M059J (cell line): ENCODE measurements at places on chromosomes 16 and 17.

DNA sequence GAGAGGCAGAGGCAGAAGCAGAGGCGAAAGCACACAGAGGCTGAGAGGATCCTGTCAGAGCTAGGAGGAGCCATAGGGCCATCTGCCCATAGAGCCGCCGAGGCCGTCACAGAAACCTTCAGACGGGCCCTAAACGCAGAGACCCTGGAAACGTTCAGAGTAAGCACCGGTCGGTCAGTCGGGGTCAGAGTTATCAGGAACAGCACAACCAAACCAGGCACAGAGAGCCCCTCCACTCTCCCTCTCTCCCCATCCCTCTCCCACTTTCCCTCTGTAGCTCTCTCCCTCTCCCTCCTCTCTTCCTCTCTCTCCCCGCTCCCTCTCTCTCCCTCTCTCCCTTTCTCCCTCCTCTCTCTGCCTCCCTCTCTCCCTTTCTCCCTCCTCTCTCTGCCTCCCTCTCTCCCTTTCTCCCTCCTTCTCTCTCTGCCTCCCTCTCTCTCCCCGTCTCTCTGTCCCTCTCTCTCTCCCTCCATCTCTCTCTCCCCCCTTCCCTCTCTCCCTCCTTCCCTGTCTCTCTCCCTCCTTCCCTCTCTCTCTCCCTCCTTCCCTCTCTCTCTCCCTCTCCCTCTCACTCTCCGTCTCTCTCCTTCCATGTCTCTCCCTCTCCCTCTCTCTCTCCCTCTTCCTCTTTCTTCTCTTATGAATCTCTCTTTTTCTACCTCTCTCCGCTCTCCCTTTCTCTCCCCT, 138.9 kb downstream of the C16orf95 start:
- peak; percentile 27 for DNase-seq

- no peak for DNase-seq
Observed at GRCh38 chr17:74270333-74270732, 3.7 kb upstream of the DNAI2 start.

DNA sequence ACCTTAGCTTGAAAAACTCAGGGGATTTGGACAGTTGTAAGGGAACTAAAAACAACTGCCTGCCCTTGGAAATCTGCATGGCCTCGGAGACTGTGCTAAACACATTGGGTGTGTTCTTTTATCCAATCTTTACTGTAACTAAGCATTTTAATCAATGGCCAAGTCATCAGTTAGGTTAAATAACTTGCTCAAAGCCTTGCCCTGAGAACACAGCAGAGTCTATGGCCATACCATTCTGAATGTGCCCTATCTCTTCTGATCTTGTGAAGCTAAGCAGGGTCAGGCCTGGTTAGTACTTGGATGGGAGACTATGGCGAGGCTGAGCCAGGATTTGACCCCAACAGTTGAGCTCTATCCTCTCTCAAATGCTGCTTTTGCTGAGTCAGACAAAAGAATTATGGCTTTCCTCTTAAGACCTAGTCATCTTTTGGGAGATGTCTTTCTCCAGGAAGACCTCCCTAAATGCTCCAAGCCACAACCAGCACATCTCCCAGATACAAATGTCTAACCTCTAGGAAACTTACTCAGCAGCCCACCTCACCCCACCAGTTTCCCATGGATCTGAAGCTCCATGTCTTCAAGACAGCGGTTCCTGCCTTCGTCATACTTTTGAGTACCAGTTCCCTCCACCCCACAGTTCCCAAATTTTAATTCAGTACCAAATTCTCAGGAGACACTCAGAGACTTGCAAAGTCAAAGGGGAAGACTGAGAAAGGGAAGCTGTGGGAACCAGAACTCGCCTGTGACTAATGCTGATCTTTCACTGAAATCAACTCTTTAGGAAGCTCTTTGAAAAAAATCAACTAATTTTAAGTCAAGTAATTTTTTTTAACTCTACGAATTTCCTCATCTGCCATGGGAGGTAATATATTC, 336.1 kb downstream of the MAF start:
- DNase-seq: no peak

DNA sequence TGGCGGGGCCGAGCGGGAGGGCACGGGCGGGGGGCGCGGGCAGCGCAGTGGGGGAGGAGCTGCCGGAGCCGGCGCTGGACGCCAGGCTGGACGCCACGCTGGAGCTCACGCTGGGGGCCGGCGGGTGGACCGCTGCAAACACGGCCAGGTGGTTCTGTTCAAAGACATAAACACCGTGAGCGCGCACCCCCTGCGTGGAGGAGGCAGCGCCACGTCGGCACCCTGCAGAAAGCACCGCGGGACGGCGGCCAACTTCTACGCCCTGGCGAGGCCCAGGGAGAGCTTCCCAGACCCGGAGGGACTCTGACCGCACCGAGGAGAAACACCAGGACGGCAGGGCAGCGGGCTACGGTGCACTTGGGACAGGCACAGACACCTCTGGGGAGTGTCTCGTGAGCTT, 29.3 kb downstream of the UNKL start:
- no peak for DNase-seq

GRCh38 chr16:83967091-83967490, 953 bp upstream of the NECAB2 start:
- DNase-seq: no peak

DNA sequence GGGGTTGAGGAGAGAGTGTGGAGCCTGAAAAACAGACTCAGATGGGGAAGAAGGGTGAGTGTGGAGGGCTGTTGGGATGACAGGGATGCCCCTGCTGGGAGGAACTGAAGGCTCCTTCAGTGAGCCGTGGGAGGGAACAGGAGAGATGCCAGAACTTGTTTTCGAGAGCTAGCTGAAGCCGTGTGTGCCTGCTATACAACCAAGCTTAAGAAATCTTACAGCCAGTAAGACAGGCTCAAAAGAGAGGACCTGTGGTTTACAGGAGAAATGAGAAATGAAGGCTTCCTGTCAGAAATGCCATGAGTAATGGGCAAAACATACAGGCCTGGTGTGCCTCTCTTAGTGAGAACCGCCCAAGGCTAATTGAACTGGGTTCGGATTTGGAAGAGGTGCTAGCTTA, 99.6 kb downstream of the SPACA3 start:
- DNase-seq: peak; percentile 46

GRCh38 chr17:28071891-28072606, 29.6 kb downstream of the NLK start:
- DNase-seq: peak; percentile 39

GRCh38 chr17:80465327-80465974, 11.0 kb downstream of the NPTX1 start:
- DNase-seq: no peak

DNA sequence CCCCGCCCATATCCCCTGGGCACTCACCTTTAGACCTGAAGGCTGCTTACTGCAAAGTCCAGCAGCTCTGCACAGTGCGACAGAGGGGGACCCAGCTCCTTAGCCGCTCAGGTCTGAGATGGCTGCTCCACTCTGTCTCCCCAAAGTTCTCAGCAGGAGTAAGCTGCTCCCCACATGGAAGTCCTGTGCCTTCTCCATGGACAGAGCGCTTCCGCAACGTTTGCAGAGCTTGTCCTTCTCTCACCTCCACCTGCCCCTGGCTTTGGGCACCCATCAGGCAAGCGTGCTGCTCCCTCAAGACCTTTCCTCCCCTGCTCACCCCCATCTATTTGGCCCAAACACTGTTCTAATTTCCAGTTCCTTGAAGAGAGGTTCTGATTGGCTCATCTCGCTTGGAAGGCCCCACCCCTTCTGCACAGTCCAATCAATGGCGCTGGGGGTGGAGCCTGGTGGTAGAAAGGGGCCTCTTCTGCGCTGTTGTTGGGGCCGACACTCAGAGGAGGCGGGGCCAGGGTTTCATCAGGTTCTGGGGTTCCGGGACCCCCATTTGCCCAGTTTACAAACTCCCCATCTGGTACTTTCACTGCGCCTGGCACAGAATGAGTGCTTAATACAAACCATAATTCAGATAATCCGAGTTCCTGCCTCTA, 137.2 kb downstream of the CYLD start:
- DNase-seq: no peak

- DNase-seq: no peak
Observed at GRCh38 chr16:80040814-80041213, 440.3 kb upstream of the MAF start.

DNA sequence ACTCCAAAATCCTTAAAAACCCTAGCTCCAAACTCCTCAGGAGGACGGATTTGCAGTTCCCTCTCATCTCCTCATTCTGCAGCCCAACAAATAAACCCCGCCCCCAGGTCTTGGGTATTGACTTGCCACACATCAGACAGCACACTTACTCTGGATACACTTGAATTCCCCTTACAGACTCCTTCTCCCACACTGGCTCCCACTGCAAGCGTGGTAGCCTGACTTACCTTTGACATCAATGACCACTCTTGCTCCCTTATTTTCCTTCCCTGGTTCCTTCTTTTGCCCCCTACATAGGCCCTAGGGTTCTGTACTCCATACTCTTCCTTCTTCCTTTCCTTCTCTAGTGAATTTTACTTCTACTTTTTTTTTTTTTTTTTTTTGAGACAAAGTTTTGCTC, 7.5 kb downstream of the RFFL start:
- DNase-seq: no peak

GRCh38 chr16:59236804-59237458, 502.8 kb upstream of the GOT2 start:
- DNase-seq: no peak

GRCh38 chr17:3800362-3801271, at the start of gene ITGAE:
ITGAE (minus strand) TSS chr17:3801188; CDS start chr17:3801144, 44 bp downstream.
- DNase-seq: no peak

GRCh38 chr17:38456031-38456815, 28.0 kb downstream of the ARHGAP23 start:
- no peak for DNase-seq

DNA sequence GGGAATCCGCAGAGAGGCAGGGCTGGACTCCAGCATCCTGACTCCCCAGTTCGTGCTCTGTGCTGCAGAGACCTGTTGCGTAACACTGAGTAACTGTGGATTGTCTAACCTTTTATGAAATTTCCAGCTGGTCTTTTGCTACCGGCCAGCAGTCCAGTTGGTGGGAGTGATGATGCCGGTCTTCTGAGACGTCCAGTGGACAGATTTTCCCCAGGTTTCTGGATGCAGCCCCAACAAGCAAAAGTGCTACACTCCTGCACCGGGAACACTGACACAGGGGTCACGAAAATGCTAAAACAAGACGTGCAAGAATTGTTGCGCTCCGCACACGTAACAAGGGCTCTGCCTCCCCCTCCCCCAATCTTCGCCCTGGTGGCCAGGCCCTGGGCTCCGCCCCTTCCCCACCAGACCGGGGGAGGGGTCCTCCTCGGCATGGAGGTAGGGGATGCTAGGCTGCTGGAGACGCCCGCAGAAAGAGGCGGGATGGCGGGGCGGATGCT, 701 bp upstream of the MRC2 start:
- peak; percentile 65 for DNase-seq

- peak; percentile 82 for DNase-seq
Observed at GRCh38 chr17:49637050-49637449, 40.8 kb downstream of the SPOP start.

DNA sequence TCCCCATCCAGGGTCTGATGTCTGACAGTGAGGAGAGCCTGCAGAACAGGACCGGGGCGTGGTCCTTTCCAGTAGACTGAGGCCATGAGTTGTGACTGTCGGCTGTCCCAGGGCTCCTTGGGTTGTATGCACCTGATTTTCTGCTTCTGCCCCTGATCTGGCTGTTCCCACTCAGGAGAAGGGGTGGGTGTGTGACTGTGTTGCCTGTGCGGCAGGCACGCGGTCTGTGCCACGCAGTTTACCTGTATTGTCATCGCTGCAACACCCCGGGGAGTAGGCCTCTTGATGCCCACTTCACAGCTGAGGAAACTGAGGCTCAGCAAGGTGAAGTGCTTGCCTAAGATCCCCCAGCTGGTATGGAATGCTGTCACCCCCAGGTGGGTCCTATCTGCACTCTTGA, 1.4 kb downstream of the CRISPLD2 start:
- DNase-seq: no peak

DNA sequence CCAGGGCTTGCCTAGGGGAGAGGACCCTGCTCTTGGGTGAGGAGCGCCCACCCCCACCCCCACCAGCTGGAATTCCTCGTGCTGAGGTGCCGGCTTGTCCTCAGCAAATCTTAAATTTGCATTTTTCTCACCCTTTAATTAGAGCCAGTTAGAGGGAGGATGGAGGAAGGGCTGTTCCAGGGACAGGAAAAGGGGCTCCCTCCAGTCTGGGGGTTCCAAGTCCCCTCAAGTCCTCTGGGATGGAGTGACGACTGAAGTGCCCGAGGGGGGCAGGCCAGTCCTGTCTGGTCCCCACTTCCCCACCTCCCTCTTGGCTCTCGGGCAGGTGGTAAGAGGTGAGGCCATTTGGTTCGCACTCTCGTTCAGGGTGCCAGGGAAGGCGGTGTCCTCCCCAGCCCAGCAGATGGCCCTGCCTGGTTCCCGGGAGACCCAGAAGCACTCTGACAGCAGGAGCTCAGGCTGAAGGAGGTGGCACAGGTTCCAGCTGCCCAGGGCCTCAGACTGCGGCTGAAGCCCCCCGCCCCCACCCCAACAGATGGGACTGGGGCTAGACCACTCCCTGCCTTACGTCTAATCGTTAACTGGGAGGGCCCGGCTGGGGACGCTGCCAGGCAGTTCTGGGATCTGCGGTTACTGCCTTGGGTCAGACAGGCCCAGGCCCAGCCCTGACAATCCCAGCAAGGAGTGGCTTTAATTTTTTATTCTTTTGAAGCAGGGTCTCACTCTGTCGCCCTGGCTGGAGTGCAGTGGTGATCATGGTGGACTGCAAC, 2.2 kb downstream of the RAB26 start:
- peak; percentile 42 for DNase-seq

DNA sequence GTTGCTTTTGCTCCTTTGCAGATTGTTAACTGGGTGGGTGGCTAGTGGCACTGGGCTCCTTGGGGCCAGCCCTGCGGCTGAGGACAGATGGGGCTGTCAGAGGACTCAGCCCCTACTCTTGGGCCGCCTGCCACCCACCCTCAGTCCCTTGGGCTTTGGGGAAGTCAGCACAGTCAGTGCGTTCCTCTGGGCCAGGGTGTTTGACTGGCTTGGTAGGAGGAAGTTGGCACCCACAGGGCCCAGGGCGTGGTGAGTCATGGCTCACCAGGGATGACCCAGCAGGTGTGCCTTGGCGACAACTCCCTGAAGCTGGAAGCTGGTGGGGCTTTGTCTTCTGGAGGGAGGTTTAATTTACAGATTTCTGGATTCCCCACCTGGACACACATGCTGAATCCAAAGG, 32.4 kb downstream of the HAPSTR1 start:
- peak; percentile 63 for DNase-seq

GRCh38 chr16:86643671-86644070, 65.3 kb downstream of the FOXL1 start:
- no peak for DNase-seq
